ENCODE measurements at places on chromosomes 5 and 9.

- peaks cover 15% of the 10 kb centered on the region for H3K4me1 ChIP-seq
- no peaks in the 10 kb centered on the region for H3K36me3 ChIP-seq
- DNase-seq = no peak
- no peak overlapping the region for H3K27ac ChIP-seq
- no peaks in the 10 kb centered on the region for H3K27me3 ChIP-seq
Observed at GRCh38 chr5:1299961-1300360, 5.1 kb upstream of the TERT start.

DNA sequence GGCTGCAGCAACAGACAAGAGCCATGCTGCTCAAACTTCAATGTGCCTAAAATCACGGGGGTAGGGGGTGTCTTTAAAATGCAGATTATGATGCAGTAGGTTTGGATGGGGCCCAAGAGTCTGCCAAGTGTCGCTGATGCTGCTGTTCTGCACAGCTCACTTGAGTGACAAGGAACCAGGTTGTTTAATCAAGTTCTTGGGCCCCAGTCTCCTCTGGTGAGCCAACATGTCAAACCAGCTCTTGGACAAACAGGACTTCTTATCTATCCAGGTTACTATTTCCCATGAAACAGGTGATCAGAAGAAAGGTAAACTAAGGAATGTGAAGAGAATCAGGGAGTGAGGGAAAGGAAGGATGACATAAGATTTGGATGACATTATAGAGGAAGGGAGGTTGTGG, 78.0 kb downstream of the APBA1 start:
- no peak overlapping the region for H3K27ac ChIP-seq
- no peak for DNase-seq
- H3K27me3 ChIP-seq = no peaks in the 10 kb centered on the region
- no peaks in the 10 kb centered on the region for H3K36me3 ChIP-seq
- H3K4me1 ChIP-seq = no peaks in the 10 kb centered on the region
- no peak overlapping the region for H3K4me3 ChIP-seq

DNA sequence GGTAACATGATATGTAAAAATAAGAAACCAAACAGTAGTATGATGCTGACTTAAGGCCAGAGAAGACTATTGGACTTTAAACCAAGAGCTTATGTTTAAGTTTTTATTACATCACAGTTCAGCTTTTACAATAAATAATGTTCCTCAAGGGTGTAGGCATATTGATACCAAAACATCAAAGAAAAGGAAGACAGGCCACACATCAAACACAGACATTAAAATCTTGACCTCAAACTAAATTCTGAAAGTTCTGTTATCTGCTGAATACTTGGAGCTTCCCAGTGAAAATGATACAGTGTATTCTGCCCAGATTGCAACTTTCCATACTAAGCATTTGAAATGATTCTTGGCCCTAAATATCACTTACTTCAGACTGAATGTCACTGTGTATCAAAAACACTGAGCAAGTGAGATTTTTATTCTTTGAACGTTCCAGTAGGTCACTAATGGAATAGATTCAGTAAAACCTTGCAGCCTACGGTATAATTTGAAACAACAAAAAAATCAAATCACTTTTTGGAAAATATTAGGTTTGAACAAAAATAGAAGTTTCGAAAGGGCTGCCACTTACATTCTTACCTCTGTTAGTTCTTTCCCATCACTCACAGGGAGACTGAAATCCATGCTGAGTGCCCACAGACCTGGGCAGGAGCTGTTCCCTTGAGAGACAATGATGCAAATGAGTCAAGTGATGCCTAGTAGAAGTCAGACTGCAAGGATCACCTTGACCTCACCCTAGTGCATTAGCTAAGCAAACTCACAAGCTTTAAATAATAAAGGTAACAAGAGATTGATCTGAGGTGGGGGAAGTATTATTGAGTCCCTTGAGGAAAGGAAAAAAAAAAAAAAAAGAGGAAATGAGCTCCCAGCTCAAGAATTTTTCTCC, 2.5 kb downstream of the LPAR1 start:
- H3K27me3 ChIP-seq = peaks cover 57% of the 10 kb centered on the region
- H3K4me3 ChIP-seq = no peak overlapping the region
- H3K4me1 ChIP-seq = peaks cover 23% of the 10 kb centered on the region
- no peak overlapping the region for H3K27ac ChIP-seq

DNA sequence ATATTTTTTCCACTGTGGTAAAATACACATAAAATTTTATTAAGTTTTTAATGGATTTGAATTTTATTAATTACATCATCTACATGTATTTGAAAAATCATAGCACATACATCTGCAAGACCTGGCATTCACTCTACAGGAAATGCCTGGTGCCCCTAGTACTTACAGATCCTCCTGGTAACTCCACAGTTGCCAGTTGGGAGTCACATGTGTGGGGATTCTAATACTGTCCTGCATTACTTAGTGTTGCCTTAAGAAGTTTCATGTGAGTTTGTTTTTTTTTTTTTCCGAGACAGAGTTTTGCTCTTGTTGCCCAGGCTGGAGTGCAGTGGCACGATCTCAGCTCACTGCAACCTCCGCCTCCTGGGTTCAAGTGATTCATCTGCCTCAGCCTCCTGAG, 18.1 kb downstream of the KDM3B start:
- peaks cover 51% of the 10 kb centered on the region for H3K4me1 ChIP-seq
- DNase-seq = no peak
- H3K27ac ChIP-seq = no peak overlapping the region
- H3K36me3 ChIP-seq = peaks cover 17% of the 10 kb centered on the region
- no peaks in the 10 kb centered on the region for H3K27me3 ChIP-seq

- H3K4me1 ChIP-seq = no peaks in the 10 kb centered on the region
- no peak overlapping the region for H3K4me3 ChIP-seq
- H3K36me3 ChIP-seq = no peaks in the 10 kb centered on the region
- H3K27ac ChIP-seq = no peak overlapping the region
Observed at GRCh38 chr9:105218673-105219072, 25.8 kb upstream of the SLC44A1 start.

DNA sequence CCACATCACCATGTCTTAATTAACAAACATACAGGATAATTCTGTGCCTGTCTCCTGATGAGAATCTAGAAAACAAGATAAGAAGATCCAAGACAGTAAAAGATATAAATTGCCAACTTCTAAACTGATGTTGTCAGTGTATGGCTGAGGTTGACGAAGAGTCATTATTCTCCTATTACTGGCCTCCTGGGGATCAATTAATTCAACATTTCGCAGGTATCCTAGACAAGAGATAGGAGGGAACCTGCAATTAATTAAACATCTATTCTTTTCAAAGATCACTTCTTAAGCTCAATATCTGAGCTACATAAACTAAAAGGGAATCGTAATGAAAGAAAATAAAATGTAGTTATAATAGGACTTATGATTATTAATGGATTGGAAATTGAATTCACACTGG, 232.0 kb upstream of the GRIA1 start:
- H3K36me3 ChIP-seq = no peaks in the 10 kb centered on the region
- H3K4me3 ChIP-seq = no peak overlapping the region
- DNase-seq = no peak
- no peaks in the 10 kb centered on the region for H3K27me3 ChIP-seq
- no peak overlapping the region for H3K27ac ChIP-seq
- no peaks in the 10 kb centered on the region for H3K4me1 ChIP-seq

DNA sequence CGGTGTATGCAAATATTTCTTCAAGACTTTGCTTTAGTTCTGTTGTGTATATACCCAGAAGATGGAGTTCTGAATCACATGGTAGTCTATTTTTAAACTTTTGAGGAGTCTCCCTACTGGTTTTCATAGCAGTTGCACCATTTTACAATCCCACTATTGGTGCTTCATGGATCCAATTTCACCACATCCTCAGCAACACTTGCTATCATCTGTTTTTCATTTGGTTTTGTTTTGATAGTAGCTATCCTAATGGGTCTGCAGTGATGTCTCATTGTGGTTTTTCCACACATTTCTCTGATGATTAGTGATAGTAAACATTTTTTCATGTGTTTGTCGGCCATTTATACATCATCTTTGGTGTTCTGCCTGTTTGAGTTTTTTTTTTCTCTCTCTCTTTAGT, 1339.3 kb downstream of the EFNA5 start:
- H3K4me1 ChIP-seq = no peaks in the 10 kb centered on the region
- DNase-seq = no peak
- H3K27me3 ChIP-seq = no peaks in the 10 kb centered on the region
- no peak overlapping the region for H3K4me3 ChIP-seq
- H3K36me3 ChIP-seq = no peaks in the 10 kb centered on the region

DNA sequence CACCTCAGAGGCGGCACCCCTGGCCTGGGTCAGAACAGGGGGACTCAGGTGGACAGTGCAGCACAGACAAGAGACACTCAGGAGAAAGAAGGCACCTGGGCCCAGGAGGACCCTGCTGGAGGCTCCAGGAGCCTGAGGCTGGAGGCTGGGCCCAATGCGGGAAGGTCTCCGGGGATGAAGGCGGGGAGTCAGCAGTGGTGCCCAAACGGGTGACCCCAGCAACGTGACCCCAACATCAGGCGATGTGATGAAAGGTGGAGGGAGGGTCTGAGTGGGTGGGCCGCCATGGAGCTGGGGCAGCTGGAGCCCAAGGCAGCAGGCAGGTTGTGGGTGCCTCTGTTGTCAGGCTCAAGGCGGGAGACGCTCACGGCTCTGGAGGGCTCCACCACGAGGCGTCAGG, 37.5 kb downstream of the LPCAT1 start:
- no peaks in the 10 kb centered on the region for H3K27me3 ChIP-seq
- no peak for DNase-seq
- peaks cover 76% of the 10 kb centered on the region for H3K4me1 ChIP-seq
- H3K36me3 ChIP-seq = peaks cover 91% of the 10 kb centered on the region
- H3K27ac ChIP-seq = peak overlapping the region; percentile 99
- H3K4me3 ChIP-seq = peak overlapping the region; percentile 64

DNA sequence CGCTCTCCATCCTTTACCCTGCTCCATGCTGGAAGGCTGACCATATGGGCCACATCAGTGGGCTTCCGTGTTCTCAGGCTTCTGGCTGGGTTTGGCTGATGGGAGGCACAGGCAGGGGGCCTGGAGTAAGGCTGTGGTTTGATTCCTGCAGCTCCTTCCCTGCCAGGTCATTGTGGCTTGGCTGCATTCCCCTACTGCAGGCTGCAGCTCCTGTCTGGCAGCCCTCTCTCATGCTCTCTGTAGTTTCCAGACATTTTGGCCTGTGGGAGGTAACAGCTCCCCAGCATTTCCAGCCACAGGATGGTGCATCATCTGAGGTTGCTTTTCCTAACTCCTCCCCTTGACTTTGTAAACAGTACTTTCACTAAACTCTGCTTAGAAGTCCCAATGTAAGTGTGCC, 102.0 kb upstream of the PTPN3 start:
- no peak for DNase-seq
- H3K27ac ChIP-seq = no peak overlapping the region
- H3K27me3 ChIP-seq = peaks cover 13% of the 10 kb centered on the region
- no peaks in the 10 kb centered on the region for H3K36me3 ChIP-seq

GRCh38 chr9:76401176-76401575, 7.0 kb upstream of the RFK start:
- peaks cover 5% of the 10 kb centered on the region for H3K36me3 ChIP-seq
- no peak overlapping the region for H3K4me3 ChIP-seq
- no peaks in the 10 kb centered on the region for H3K27me3 ChIP-seq
- H3K27ac ChIP-seq = no peak overlapping the region

DNA sequence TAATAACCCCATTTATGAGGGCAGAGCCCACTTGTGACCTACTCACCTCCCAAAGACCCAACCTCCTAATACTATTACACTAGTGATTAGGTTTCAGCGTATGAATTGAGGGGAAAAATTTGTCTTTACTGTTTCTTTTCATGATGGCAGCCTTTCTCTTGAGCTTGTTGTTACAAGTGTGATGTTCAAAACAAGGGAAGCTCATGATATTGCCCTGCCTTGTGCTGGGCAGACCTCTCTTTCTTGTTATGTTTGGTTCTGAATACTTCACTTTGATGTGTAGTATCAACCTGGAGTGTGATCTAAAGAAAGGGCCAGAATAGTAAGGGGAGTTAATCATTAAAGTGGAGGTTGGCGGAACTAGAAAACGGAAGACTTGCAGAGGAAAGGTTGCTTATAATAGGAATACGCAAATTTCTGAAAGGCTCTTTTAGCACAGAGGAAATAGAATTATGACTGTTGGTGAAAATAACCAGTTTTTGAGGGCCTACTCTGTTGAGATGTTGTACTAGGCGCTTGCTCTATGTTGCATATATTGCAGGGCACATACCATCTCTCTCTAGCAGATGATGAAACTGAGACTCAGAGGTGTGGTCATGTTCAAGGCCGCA, 68.2 kb downstream of the MELK start:
- DNase-seq = no peak
- no peak overlapping the region for H3K27ac ChIP-seq
- no peak overlapping the region for H3K4me3 ChIP-seq
- no peaks in the 10 kb centered on the region for H3K36me3 ChIP-seq
- H3K4me1 ChIP-seq = peaks cover 5% of the 10 kb centered on the region
- no peaks in the 10 kb centered on the region for H3K27me3 ChIP-seq

DNA sequence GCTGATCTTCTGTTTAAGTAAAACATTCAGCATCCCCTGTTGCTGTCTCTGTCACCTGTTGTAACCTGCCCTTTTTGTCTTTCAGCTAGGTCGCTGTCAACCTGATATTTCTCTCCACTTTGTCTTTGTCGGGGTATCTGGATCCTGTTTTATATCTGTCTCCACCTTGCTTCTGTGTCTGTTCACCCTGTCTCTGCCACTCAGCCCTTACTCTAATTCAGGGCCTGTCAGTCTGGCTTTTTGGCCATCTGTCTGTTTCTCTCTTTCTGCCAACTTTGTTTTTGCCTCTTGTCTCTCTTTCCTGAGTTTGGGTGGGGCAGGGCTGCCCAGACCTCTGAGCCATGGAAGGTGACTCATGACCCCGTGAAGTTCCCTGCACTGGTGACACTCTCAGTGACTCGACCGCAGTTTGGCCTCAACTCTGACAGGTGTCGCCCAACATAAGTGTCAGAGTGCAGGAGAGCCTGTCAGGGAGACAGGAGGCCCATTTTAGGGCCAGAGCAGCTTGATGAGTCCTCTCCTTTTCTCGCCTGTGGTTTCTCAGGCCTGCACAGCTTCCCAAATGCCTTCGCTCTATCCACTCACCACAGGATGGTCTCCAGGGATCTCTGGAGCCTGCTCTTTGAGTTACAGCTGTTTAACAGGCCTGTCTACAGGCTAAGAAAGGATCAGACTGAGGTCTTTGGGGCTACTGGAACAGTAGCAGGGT, 868 bp downstream of the ZBTB43 start:
- peak; percentile 66 for DNase-seq
- H3K4me3 ChIP-seq = peak overlapping the region; percentile 89
- no peaks in the 10 kb centered on the region for H3K27me3 ChIP-seq
- H3K27ac ChIP-seq = peak overlapping the region; percentile 95
- peaks cover 12% of the 10 kb centered on the region for H3K4me1 ChIP-seq

- no peak overlapping the region for H3K4me3 ChIP-seq
- H3K4me1 ChIP-seq = peaks cover 21% of the 10 kb centered on the region
- peak; percentile 52 for DNase-seq
- H3K36me3 ChIP-seq = peaks cover 19% of the 10 kb centered on the region
Observed at GRCh38 chr5:134145779-134146581, 30.8 kb downstream of the SKP1 start.

GRCh38 chr9:136664000-136664915, 1.5 kb downstream of the EGFL7 start:
- no peak for DNase-seq
- peaks cover 11% of the 10 kb centered on the region for H3K4me1 ChIP-seq
- H3K27me3 ChIP-seq = peaks cover 56% of the 10 kb centered on the region

GRCh38 chr5:145637396-145637795, 197.7 kb downstream of the PRELID2 start:
- no peaks in the 10 kb centered on the region for H3K4me1 ChIP-seq
- no peaks in the 10 kb centered on the region for H3K36me3 ChIP-seq
- no peak overlapping the region for H3K27ac ChIP-seq
- no peak overlapping the region for H3K4me3 ChIP-seq
- H3K27me3 ChIP-seq = no peaks in the 10 kb centered on the region

GRCh38 chr9:137241490-137242268, 592 bp downstream of the TUBB4B start:
- H3K4me1 ChIP-seq = peaks cover 64% of the 10 kb centered on the region
- no peak for DNase-seq
- H3K36me3 ChIP-seq = peaks cover 30% of the 10 kb centered on the region
- peak overlapping the region; percentile 88 for H3K27ac ChIP-seq
- no peaks in the 10 kb centered on the region for H3K27me3 ChIP-seq
- H3K4me3 ChIP-seq = peak overlapping the region; percentile 87
